RPMI7951 (cell line): ENCODE measurements at places on chromosomes 12 and 14. TPM values are rescaled to one million over a fixed set of nuclear protein-coding genes. Genes with fewer than 3 reads are reported as not detected.

GRCh38 chr12:92717202-92717601 lies 14.4 kb downstream of the PLEKHG7 start:
- peak; percentile 34 for DNase-seq

- no peak for DNase-seq
These were observed 31.5 kb upstream of the HOXC13 start for GRCh38 chr12:53907103-53907502.

DNA sequence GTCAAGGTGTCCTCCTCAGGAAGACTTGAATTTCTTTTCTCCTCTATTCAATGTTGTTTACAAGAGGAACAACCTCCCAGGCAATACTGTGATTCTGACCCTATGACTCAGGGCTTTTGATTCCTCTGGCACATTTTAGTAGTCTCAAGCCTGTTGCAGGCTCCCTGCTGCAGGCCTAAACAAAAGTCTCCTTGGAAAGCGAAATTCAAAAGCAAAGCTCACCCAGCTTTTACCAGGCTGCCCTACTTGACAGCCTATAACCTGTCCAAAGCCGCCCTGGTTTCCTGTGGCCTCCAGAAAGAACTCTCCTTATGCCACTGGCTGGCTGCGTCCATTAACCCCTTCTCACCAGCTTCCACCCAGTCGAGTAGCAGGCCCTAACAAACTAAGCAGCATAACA lies 11.6 kb downstream of the FGD6 start:
- DNase-seq = peak; percentile 77

DNA sequence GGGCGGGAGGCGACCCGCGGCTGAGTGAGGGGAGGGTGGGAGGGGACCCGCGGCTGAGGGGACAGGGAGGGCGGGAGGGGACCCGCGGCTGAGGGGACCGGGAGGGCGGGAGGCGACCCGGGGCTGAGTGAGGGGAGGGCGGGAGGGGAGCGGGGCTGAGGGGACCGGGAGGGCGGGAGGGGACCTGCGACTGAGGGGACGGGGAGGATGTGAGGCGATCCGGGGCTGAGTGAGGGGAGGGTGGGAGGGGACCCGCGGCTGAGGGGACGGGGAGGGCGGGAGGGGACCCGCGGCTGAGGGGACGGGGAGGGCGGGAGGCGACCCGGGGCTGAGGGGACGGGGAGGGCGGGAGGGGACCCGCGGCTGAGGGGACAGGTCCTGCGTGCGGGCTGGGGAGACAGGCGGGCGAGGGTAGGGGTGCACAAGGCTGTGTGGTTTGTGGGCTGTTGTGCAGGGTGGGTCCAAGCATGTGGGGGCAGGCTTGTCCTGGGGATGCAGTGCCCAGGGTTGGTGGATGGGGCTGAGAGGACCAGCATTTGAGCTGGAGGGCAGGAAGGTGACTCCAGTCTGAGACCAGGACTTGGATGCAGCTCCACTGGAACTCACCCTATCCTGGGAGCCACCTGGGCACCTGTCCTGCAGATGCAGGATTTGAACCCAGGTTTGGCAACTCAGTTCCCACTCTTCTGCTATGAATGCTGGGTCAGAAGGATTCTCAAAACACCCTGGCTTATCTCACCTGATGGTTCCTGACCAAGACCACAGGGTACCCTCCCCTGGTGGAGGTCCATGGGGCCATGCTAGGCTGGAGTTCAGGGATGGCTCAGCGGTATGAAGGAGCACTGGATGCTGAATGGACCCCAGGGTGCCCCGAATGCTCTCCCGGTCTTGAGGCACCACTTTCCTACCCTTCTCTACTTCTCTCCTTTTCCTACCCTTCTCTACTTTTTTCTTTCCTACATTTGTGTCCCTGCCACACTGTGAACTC lies 9.4 kb downstream of the PLD4 start:
- DNase-seq = no peak

DNA sequence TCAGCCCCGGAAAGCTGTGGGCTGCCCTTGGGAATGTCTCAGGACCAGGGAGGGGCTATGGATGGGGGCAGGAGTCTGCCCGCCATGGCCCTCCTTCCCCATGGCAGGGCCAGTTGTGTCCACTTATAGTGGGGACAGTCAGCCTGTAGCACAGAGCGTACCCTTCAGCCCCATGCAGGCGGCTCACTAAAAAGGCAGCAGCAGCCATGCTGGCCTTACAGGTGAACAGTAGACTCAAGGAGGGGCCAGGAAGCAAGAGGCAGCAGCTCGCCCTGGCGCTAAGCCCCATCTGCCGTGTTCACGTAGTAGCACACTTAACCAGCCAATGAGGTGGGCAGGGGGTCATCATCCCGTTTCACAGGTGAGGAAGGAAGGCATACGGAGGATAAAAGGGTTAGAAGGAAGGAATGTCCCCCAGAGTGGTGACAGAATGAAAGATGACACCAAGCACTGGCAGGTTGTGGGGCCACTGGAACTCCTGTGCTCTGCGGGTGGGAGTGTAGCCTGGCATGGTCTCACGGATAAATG lies 52.7 kb downstream of the FAM222A start:
- DNase-seq = no peak

GRCh38 chr14:58876608-58877007 lies 238.8 kb downstream of the DACT1 start:
- DNase-seq = no peak

- no peak for DNase-seq
These were observed 348.3 kb downstream of the GALC start for GRCh38 chr14:87644689-87645088.

GRCh38 chr12:110245369-110245772 lies 35.7 kb upstream of the ATP2A2 start:
- DNase-seq = peak; percentile 20

- peak; percentile 66 for DNase-seq
These were observed 191.8 kb downstream of the C12orf75 start for GRCh38 chr12:105522166-105522825.

- peak; percentile 81 for DNase-seq
These were observed 164.5 kb downstream of the SLC38A4 start for GRCh38 chr12:46661110-46661845.

- DNase-seq = no peak
These were observed 8.3 kb upstream of the LRRC10 start for GRCh38 chr12:69619050-69619449.

DNA sequence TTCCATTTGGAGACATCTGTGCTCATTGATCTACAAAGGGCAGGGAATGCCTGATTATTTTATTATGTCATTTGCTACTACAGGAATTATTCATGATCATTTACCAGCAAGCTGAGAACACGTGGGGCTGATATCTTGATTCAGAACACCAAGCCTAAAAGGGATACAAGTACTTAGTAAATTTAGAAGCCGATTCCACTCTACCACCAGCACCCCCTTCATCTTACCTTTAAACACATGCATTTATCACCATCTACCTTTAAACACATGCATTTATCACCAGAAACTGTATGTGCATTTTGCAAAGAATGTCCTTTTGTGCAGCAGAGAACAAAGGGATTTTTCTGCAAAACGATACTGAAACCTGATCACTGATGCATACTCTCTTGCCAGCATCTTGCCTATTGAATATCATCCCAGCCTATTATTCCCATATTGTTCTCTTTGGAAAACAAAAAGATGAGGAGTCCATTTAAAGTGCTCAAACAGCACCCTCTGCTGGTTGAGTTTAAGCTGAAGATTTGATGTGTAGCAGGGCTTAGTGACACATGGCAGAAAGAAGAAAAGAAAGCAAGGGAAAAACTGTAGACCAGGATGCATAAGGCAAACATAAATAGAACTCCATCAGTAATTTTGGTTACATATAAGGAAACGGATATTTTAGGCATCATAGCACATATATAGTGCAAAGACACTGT lies 132.6 kb upstream of the PLEKHG7 start:
- DNase-seq = peak; percentile 68

DNA sequence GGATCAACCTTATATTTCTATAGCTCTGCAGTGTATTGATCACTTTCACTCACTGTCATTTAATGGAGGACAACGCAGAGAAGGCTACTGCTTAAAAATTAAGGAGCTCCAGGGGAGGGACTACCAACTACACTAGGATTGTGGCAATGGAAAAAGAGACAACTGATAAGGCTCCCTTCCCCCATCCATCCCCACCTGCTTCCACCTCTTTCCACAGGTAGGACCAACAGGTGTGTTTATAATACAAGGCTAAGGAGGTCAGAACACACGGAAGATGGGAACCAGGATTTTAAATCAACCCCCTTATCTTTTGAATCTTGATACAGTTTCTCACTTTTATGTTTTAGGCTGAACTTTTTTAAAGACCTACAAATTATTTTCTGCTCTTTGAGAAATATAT lies 90.8 kb downstream of the STAB2 start:
- no peak for DNase-seq

DNA sequence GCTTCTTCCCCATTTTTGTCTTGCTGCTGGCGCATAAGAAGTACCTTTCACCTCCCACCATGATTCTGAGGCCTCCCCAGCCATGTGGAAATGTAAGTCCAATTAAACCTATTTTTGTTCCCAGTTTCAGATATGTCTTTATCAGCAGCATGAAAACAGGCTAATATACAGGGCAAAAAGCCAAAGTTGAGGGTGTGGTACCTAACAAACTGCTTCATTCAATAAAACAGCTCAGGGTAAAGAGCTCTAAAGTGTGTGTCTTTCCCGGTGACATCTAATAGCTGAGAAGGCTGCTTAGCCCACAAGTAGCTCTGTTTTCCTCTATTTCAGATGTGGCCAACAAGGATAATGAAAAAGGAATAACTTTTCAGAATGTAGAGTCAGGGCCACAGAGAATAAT lies 76.7 kb upstream of the SLC8A3 start:
- no peak for DNase-seq

DNA sequence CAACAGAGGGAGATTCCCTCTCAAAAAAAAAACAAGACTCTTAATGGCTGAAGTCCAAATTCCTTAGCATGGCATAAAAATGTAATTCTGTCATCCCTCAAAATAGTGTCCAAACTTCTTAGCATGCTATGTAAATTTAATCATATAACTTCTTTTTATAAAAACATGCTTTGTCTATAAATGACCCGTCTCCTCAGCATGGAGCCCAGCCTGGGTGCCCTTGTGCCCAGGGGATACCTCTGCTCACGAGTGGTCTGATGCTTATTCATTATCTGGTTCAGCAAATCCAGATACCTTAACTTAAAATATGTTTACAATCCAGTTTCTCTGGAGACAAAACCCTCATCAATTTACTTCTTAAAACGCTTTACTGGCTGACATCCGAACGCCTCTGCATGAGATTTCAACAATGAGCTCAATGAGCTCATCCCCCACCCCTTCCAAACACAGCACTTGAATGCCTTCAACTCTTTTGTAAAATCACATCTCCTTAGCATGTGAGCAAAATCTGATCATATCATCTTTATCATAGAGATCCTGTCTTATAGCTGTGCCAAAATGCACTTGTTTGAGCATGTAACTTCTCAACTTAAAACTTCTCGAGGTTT lies 15.7 kb downstream of the RTL1 start:
- DNase-seq = no peak

- peak; percentile 17 for DNase-seq
These were observed 42.5 kb upstream of the BEGAIN start for GRCh38 chr14:100629696-100630095.

GRCh38 chr12:96436366-96437170 lies 36.3 kb upstream of the CDK17 start:
- no peak for DNase-seq

Gene SIX6
- total RNA-seq = not detected in 2 replicates

Gene FGF6
- not detected in 2 replicates for total RNA-seq

Gene APOF
- total RNA-seq = not detected in 2 replicates

Gene CLIP1
- total RNA-seq = 16.9 and 23.1 TPM in 2 replicates

Gene TMEM229B
- 3.7 TPM in 2 replicates for total RNA-seq

Gene ISM2
- total RNA-seq = under 0.01 TPM in 1 of 2 replicates, not detected in the other

Gene MIP
- total RNA-seq = 0.24 and 0.29 TPM in 2 replicates

Gene MYL6B
- 62.7 and 64.5 TPM in 2 replicates for total RNA-seq
